Endothelial cell of umbilical vein (primary cell): ENCODE measurements at places on chromosomes 2 and 18. TPM values are rescaled to one million over a fixed set of nuclear protein-coding genes. Genes with fewer than 3 reads are reported as not detected.

NIFK gene
- total RNA-seq, result 56.2 and 59.7 TPM in 2 replicates

TMEFF2 gene
- 0.12 and 0.20 TPM in 2 replicates for total RNA-seq

CEP192 gene
- 22.7 and 22.9 TPM in 2 replicates for total RNA-seq

DAPL1 gene
- not detected in 2 replicates for total RNA-seq

C2orf15 gene
- not detected in 2 replicates for total RNA-seq

MC5R gene
- total RNA-seq, result not detected in 2 replicates

WDCP gene
- 15.4 and 15.9 TPM in 2 replicates for total RNA-seq

ABCG8 gene
- total RNA-seq, result not detected in 2 replicates

SP140L gene
- 21.4 and 27.3 TPM in 2 replicates for total RNA-seq

AMER3 gene
- not detected in 2 replicates for total RNA-seq

CFAP221 gene
- not detected in 2 replicates for total RNA-seq

PAX3 gene
- not detected in 2 replicates for total RNA-seq

C2orf66 gene
- total RNA-seq, result 0.27 and 0.39 TPM in 2 replicates

TMEM247 gene
- not detected in 2 replicates for total RNA-seq

CMPK2 gene
- total RNA-seq, result 0.69 and 0.81 TPM in 2 replicates

OTX1 gene
- 0.30 TPM in 1 of 2 replicates, not detected in the other for total RNA-seq

ZNF516 gene
- total RNA-seq, result 19.1 and 20.9 TPM in 2 replicates

DSG1 gene
- total RNA-seq, result not detected in 2 replicates

RAB17 gene
- 0.55 and 0.77 TPM in 2 replicates for total RNA-seq

BCL11A gene
- 0.88 and 0.92 TPM in 2 replicates for total RNA-seq

HOXD3 gene
- 15.3 and 20.9 TPM in 2 replicates for total RNA-seq

CNRIP1 gene
- total RNA-seq, result 73.8 and 74.6 TPM in 2 replicates

IL1RL1 gene
- total RNA-seq, result 44.0 and 55.1 TPM in 2 replicates
